SK-MEL-5 (cell line): ENCODE measurements at places on chromosomes 12 and 14.

- DNase-seq, result no peak
Measured at GRCh38 chr12:94930216-94930654, 73.3 kb downstream of the NDUFA12 start.

DNA sequence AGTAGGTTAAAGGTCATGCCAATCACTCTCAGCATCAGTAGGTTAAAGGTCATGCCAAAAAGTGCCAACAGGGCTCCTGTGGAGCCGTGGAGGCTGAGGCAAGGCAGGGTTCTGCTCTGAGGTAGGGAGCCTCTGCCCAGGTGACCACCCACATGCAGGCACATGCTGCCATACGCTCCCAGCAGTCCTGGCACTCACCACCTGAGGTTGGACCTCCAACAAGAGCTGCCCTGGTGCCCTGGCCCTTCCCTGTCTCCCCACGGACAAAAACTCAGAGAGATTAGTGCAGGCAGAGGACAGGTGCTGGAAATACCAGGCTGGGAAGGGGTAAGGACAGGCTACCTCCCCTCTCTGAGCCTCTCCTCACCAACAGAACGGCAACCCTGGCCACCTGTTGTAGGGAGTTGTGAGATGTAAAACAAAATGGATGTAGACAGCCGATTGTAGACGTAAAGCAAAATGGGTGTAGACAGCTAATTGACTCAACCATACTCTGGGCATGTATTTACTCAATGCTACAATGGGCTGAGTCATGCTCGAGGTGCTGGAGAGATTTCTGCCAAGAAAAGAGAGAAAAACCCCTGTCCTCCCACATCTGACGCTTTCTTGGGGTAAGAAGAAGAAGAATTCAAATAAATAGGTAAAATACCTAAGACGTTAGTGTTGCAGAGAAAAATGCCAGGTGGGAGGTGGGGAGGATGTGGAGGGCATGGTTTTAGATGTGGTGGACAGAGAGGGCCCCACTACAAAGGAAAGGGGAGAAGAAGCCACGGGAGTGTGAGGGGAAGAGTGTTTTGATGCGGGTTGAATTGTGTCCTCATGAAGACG, 32.4 kb downstream of the LTBP2 start:
- no peak for DNase-seq

- DNase-seq, result no peak
Measured at GRCh38 chr14:85579942-85580341, 50.0 kb downstream of the FLRT2 start.

DNA sequence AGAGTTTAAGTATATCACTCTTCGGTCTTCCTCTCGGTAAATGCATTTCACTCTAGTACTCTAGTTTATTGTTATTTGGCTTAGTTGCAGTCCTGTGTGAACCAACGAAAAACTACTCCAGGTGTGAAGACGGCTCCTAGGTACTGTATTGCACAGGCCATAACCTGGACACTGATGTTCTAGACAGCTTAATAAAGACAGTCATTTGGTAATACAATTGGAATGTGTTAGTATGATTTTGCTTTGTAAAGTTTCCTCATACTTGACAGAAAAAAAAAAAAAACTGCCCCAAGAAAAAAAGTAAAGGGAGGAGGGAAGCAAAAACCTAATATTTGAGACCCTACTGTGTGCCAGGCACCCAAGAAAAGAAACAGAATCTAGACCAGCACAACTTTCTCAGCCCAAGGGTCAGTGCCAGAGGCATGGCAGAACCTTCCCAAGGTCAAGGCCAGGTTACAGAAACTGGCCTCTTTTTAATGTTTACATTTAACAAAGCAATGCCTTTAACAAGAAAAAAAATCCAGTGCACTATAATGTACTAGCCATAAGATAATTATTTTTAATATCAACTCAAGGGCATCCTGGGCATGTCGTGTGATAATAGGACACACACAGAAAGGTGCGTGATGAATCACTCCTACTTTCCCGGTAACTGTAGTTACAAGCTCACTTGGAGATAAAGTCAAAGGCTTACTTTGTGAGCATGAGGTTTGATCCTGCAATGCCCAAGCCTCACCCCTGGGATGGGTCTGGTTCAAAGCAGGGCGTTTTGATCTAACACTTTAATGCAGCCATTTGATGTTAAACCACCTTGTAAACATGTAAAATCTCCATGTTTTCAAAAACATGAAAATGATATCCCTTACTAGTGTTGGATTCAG, 110.6 kb downstream of the BMP4 start:
- no peak for DNase-seq

DNA sequence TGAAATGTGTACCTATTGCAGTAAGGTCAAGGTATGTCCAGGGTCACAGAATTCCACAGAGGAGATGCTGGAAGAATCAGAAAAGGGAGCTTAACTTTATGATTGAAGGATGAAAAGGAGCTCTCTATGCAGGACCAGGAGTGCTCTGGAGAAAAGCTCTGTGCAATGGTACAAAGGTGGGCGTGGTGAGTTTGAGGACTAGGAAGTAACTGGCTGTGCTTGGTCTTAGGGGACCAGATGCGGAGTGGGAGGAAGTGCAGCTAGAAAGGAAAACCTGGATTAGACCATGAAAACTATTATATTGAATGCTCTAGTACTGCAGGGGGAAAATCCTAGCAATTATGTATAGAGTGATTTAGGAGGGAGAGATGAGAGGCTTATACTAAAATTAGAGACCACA, 56.8 kb downstream of the BTG1 start:
- no peak for DNase-seq
